ENCODE measurements at places on chromosomes 5 and 9.
A peak's percentile ranks its signal among the peaks of the same experiment; 100 is the strongest.

GRCh38 chr5:43117092-43117491 lies 3.6 kb upstream of the ZNF131 start:
- DNase-seq: no peak

- DNase-seq: peak; percentile 70
These were observed 87.7 kb downstream of the OSTF1 start for GRCh38 chr9:75176037-75176436.

- peak; percentile 85 for DNase-seq
These were observed 120.6 kb downstream of the TTLL11 start for GRCh38 chr9:121972501-121972981.

DNA sequence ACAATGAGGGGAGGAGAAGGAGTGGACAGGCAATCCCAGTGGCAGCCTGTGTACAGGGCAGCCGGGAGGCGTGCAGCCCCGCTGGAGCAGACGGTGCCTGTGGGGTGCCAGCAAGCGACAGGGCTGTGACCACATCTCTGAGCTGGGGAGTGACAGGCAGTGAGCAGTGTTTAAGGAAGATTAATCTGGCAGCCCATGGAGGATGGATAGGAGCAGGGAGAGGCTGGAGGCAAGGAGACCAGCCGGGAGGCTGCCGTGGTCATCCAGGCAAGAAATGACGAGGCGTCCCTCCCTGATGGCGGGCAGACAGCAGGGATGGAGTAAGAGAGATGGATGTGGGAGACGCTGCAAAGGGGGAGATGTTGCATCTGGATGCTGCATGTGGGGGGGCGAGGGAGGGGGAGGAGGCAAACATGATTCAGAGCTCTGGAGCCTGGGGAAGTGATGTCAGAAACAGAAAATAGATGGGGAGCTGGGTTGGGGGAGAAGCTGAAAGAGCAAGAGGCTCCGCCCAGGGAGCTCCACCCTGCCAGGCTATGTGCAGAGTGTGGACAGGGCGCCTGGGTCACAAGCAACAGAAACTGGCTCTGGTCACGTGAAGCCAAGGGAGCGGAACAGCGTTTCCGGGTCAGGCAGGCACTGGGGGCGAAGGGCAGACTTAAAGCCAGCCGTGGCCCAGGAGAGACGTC lies 12.6 kb downstream of the UNC5A start:
- DNase-seq: no peak

Data from kidney glomerular epithelial cell (primary cell).